Stimulated activated CD4-positive, alpha-beta T cell treated with anti-CD3 and anti-CD28 coated beads, TNF-alpha, amount 100 ng/mL, for 1 hour (primary cell): ENCODE measurements at places on chromosomes 13 and 19.

DNA sequence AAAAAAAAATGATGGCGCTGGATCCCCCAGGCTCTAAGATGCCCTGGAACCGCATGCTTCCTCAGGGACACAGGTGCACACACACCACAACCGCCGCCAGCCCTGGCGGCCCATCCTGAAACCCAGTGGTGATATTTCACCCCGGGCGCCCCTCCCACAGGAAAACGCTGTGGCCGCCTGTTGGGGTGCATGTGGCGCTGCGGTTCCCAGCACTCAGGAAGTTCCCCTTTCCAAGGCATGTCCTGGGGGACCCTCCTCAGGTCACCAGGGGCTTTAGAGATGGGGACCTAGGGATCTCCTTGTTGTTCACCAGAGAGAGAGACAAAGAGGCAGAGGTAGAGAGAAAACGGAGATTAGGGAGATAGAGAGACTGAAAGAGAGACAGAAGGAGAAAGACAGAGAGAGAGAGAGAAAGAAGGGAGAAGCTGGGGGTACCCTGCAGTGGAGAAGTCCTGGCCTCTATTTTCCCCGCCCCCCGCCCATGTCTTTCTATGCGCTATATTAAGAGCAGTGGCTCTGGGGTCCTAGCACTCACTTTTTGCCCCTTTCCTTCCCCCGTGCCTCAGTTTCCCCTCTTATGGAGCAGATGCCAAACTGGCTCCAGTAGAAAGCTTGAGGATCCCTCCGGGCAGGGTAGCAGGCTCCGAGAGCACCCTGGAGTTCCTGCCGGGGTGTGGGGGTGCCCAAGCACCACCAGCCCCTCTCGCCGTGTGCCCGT lies 2.3 kb downstream of the ADGRE2 start:
- no peak for DNase-seq

- DNase-seq, result no peak
These were observed 8.2 kb upstream of the LATS2 start for GRCh38 chr13:21069561-21070004.

DNA sequence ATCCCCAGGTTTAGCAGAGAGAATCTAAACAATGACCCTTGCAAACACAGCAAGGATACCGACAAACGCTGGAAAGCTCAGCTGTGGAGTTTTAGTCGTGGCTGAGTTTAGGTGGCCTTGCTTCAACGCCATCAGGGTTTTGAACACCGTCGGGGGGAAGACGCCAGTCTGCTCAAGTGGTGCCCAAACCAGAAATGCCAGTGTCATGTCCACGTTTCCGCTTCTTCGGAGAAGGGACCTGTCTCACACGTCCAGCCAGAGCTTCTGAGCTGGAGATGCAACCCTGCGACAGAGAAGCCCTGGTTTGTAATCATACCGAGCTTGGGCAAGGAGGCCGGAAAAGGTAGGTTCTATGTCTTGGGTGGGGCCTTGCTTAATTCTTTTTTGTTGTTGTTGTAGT lies 42.6 kb upstream of the ATP11A start:
- no peak for DNase-seq

DNA sequence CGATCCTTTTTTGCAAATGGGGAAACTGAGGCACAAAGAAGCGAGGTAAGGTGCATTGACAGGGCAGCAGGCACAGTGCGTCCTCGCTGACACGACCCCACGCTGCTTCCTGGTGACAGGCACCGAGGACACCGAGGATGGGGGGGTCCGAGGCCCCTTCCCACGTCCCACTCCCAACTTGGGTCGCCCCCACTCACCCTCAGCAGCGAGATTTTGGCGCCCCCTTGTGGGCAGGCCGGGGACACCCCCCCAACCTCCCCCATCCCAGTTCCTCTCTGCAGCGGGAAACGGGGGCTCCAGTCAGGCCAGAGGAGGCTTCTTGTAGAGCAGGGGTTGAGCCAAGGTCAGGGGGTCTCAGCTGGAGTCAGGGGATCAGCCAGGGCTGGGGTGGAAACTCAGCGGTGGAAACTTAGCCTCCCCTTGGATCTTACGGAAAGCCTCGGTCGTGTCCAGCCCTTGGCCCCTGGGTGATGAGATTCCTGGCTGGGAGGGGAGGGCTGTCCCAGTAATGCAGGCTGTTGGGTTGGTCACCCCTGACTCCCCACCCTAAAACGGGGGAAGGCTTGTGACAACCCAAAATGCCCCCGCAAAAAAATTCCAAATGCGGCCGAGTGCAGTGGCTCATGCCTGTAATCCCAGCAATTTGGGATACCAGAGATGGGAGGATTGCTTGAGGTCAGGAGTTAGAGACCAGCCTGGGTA lies 8.2 kb downstream of the SMIM24 start:
- peak; percentile 44 for DNase-seq

DNA sequence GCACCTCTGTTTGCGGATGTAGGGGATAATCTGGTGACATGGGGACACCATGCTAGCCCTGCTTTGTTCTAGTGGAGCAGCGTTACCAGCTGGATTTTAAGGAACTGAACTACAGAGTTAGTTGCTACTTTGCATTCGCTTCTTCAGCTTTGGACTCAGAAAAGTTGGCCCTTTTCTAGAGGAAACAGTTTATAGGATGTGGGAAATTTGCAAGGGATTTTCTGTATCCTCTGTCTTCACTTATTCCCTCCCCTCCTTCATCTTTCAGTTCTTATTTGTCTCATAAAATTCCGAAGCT lies 2.1 kb downstream of the GATAD2A start:
- DNase-seq, result no peak

DNA sequence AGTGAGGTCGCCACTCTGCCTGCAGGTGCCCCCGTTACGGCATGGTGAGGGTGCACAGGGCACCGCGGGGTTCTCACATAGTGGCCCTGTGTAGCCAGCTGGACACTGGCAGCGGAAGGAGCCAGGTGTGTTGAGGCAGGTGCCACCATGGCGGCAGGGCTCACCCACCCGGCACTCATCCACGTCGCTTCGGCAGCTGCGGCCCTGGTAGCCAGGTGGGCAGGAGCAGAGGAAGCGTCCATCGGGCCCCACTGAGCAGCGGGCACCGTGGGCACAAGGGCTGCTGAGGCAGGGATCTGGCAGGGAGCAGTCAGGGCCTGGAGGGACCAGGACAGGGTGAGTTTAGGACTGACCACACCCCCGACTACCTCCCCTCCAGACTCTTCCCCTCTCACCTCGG lies 8.8 kb downstream of the NOTCH3 start:
- no peak for DNase-seq

DNA sequence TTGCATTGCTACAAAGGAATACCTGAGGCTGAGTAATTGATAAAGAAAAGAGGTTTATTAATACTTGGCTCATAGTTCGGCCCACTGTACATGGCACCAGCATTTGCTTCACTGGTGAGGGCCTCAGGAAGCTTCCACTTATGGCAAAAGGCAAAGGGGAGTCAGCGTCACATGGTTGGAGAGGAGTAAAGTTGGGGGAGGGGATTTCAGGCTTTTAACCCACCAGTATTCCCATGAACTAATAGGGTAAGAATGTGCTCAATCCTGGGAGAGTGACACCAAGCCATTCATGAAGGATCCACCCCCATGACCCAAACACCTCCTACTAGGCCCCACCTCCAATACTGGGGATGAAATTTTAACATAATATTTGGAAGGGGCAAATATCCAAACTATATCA lies 82.5 kb upstream of the MYCBP2 start:
- DNase-seq, result no peak

DNA sequence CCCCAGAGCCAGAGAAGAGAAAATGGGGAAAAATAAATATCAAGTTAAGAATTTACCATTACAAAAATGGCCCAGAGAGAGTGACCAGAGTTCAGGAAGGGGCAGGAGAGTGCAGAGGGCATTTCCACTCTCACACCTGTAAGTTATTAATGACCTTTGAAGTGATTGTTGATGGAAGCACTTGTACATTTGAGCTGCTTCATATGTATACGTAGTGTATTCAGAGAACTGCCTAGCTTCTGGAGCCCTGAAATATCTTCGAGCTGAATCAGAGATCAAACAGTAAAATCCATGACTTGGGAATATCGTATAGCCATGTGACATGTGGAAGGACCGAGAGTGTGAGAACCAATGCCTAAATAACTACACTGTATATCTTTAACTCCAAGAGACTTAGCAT lies 49.2 kb upstream of the PCCA start:
- DNase-seq, result no peak

- no peak for DNase-seq
These were observed 52.3 kb downstream of the CCDC70 start for GRCh38 chr13:51914137-51914493.

GRCh38 chr19:58052256-58052655 lies 6.8 kb upstream of the ZNF135 start:
- DNase-seq, result no peak

- no peak for DNase-seq
These were observed 320.3 kb downstream of the DNAJC15 start for GRCh38 chr13:43343645-43344044.

DNA sequence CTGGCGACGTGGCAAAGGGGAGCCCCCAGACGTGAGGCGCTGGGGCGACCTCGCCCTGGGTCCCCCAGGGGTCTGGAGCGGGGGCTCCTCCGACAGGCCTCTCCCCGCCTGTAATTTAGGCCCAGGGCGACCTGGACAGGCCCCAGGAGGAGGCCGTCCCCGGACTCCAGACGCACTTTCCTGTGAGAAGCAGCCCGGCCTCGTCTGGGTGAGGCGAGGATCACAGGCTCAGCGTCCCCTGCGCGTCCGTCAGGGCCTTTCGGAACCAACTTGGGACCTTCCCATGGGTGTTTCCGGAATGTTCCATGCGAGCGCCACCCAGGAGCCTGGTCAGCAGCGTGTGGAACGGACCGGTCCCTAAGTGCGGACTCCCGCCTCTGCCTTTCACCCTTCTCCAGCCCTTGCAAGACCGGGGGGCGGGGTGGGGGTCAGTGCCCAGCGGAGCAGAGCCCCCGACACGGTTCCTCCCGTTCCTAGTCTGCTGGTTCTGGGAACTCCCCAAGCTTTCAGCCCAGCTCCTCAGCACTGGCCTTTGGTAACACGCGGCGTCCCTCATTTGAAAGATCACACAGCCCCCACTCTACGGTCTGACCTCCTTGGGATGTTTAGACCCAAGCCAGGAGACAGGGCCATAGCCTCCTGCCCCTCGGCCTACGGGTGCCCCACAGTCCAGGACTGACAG lies 1.1 kb upstream of the GRTP1 start:
- DNase-seq, result no peak

DNA sequence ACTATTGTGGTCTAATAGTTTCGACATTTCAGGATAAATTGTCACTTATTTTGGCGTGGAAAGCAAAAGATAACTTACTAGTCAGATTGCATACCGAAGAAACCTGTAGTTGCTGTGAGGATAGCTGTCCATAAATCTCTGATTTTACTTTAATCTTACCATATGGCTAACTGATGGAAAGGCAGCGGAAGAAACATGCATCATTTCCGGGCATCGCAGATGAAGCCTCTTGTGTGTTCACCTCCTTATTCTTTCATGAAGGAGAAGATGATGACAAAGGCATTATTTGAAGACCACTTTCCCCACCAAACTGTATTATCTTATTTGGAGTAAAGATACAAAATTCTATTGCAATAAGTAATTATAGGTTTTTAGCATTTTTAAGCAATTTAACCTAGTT lies 763.6 kb upstream of the SLITRK6 start:
- no peak for DNase-seq

- no peak for DNase-seq
These were observed 353.0 kb upstream of the KLF12 start for GRCh38 chr13:74487091-74487722.

DNA sequence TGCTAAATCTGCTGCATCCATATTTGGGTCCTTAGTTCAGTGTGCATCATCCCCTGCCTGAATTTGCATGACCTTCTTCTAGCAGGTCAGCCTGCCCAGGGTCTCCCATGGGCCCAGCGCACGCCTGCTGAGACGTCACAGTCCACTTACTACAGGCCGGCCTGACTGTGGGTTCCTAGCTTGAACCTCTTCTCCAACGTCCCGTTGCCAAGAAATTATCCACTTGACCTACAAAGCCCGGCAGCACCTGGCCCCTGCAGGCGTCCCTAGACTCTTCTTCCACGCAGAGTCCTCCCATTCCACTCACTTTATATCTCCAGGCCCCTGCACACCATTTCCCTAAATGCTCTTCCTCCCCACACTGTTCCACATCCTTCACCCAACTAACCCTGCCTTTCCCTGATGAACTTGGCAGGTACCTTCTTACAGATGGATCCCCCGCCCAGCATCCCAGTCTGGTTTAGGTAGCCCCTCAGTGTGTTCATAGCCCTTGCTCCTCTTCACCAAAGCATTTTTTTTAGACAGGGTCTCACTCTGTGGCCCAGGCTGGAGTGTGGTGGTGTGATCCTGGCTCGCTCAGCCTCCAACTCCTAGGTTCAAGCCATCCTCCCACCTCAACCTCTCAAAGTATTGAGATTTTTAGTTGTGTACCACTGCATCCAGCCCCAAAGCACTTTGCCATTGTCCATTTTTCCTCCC lies 155.0 kb upstream of the SOX1 start:
- no peak for DNase-seq

GRCh38 chr19:9828551-9829063 lies 889 bp downstream of the UBL5 start:
- DNase-seq, result no peak

GRCh38 chr19:47232422-47233211 lies 1.6 kb upstream of the BBC3 start:
- DNase-seq, result no peak

- no peak for DNase-seq
These were observed 16.2 kb upstream of the OBI1 start for GRCh38 chr13:78675112-78675511.

DNA sequence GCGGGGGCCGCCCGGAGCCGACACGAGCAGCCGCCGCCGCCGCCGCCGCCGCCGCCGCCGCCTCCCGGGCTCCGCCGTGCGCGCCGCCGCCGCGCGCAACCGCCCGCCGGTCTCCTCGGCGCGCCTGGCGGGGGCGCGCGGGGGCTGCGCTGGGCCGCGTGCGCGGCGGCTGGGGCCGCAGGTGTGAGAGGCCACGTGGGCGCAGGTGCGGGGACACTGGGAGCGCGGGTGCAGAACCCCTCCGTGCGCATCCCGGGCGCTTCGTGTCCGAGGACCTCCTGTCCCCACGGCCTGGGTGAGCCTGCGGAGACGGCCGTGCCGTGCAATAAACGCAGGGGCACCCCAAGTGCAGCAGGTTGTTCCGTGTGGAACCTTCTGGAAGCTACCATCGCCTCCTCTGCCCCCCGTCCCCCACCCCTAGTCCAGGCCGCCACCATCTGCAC lies at the start of gene LINGO3:
TSS of gene LINGO3 (minus strand) at position 41 of the 443 bp plus-strand sequence. CDS start 16,378 bp downstream, outside the sequence.
- no peak for DNase-seq

DNA sequence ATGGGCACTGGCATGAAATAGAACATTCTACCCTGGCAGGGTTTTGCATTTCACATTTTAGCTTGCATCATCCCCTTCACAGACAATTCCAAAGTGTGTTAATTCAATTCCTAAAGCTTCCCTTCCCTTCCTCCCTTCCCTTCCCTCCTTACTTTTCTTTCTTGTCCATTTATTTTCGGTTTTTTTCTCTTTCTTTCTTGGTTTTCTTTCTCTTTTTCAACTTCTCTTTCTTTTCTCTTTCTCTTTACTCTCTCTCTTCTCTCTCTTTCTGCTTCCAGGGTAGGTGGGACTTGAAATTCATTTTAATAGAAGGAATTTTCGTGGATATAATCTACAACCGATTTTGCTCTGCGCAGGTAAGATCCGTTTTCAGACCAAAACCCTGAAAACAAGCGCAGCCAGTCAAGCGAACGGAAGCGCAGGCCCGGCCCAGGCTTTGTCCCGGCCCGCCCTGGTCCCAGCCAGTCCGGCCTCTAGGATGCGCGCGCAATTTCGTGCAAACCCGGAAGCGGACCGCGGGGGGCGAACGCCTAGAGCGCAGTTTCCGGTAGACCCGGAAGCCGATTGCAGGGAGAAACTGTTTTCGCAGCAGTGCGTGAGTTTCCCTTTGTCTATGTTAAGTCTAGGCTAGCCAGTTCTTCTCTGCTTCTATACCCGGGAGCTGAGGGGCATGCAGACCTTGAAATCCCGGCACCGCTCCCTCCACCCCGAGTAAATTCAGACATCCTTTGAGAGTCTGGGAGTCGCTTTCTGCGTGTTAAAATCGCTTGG lies at the start of gene ZNF528:
TSS of gene ZNF528 (plus strand) at position 540 of the 771 bp plus-strand sequence. CDS start 4,165 bp downstream, outside the sequence.
- peak; percentile 80 for DNase-seq
